MM.1S (cell line): ENCODE measurements at places on chromosomes 4 and X.

GRCh38 chrX:151153667-151154066 is 22.7 kb upstream of the GPR50 start:
- no peak overlapping the region for H3K4me3 ChIP-seq
- H3K27me3 ChIP-seq, result no peaks in the 10 kb centered on the region
- H3K27ac ChIP-seq, result no peak overlapping the region
- no peak for DNase-seq
- no peaks in the 10 kb centered on the region for H3K4me1 ChIP-seq

DNA sequence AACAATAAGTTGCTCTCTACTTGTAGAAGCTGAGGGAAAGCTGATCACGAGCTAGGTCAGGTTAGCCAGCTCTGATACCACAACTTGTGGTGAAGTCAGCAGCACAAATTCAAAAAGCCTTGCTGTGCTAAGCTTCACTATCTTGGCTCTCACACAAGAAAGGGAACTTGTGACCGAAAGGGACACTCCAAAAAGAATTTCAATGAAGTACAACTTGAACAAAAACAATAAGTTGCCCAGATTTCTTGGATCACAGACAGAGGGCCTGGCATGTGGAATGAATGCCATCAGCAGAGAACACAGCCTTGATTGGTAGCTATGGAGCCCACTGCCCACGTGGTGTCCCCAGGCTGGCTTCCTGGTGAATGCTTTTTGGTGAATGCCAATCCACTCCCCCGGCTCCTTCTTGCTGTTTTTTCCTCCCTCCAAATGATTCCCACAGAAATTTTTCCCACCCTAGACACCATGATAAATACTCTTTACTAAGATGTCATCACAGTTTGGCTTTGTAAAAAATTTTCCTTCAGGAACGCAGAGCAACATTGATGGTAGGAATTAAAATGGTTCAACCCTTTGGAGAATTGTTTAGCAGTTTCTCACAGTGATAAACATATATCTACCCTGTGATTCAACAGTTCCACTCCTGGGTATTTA is 82.6 kb downstream of the ANXA3 start:
- H3K36me3 ChIP-seq, result no peaks in the 10 kb centered on the region
- 0 out of 2 replicates have a peak, but pooled peaks cover 4% of the 10 kb centered on the region for H3K27me3 ChIP-seq
- no peak overlapping the region for H3K4me3 ChIP-seq

DNA sequence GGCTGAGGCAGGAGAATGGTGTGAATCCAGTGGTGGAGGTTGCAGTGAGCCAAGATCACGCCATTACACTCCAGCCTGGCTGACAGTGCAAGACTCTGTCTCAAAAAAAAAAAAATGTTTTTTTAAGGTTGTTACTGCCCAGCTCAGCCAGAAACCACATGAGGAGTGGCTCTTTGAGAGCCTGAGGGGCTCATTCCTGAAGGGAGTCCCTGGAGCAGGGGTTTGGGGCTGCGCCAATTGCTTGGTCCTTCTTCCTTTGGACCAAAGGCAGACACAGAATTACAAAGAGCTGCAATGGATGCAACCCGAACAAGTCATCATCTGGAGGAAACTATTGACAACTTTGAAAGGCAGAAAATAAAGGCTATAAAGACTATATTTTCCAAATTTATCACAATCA is 60.6 kb upstream of the WWC2 start:
- H3K27me3 ChIP-seq, result no peaks in the 10 kb centered on the region
- H3K27ac ChIP-seq, result no peak overlapping the region
- H3K4me3 ChIP-seq, result no peak overlapping the region
- H3K36me3 ChIP-seq, result no peaks in the 10 kb centered on the region
- no peak for DNase-seq

- H3K27ac ChIP-seq, result no peak overlapping the region
- H3K36me3 ChIP-seq, result no peaks in the 10 kb centered on the region
- H3K4me3 ChIP-seq, result no peak overlapping the region
- DNase-seq, result no peak
- no peaks in the 10 kb centered on the region for H3K4me1 ChIP-seq
Measured at GRCh38 chr4:183011213-183011907, 87.7 kb upstream of the WWC2 start.

- no peaks in the 10 kb centered on the region for H3K36me3 ChIP-seq
- H3K27me3 ChIP-seq, result no peaks in the 10 kb centered on the region
- H3K27ac ChIP-seq, result no peak overlapping the region
- H3K4me1 ChIP-seq, result no peaks in the 10 kb centered on the region
- DNase-seq, result no peak
Measured at GRCh38 chr4:156322592-156322991, 368.9 kb upstream of the CTSO start.
